ENCODE measurements at places on chromosomes 5 and 9.

DNA sequence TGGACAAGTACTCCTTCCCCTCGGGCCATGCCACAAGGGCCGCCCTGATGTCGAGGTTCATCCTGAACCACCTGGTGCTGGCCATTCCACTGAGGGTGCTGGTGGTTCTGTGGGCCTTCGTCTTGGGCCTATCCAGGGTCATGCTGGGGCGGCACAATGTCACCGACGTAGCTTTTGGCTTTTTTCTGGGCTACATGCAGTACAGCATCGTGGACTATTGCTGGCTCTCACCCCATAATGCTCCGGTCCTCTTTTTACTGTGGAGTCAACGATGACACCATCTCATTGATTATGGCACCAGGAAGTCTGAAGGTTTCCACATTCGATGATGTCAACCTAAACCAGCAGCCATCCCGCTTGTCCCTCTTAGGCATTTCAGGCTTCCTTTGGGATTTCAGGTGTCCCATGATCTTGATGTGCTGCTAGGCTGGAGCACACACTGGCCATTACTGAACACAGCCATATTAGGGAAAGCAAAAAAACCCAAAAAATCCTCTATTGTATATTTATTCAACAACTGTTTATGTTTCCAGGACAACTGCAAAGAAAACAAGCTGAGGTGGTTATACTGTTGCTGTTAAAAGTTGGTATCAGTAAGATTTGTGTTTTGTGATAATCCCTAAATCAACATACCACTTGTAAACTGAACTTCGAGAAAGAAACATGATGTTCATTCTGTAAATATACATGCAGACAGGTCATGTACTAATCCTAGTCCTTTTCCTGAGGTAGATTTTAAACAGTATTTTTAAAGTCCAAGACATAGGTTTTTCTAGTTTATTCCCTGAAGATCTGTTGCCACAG, 1.1 kb downstream of the PLPP6 start:
- DNase-seq, result no peak

GRCh38 chr5:61052882-61053281, 107.9 kb downstream of the NDUFAF2 start:
- DNase-seq, result peak; percentile 44

DNA sequence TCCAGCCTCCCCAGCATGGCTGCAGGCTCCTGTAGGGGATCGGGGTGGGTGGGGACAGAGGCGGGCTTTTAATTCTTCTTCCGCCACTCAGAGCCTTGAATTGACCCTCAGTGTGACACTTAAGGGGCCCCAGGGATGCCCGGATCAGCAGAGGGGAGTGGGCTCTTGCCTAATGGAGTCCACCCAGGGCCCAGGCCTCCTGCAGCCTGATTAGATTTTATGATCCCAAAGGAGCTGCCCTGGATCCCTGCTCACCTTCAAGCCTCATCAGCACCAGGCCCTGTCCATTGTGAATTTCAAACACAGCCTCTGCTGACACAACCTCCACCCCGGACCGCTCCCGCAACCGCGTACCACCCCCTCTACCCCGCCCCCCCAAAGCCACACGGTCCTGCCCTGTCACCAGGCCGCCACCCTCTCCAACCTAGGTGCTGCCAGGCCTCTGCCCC, 214.1 kb upstream of the IER5L start:
- no peak for DNase-seq

- no peak for DNase-seq
Measured at GRCh38 chr9:132584601-132585560, 2.5 kb downstream of the BARHL1 start.

DNA sequence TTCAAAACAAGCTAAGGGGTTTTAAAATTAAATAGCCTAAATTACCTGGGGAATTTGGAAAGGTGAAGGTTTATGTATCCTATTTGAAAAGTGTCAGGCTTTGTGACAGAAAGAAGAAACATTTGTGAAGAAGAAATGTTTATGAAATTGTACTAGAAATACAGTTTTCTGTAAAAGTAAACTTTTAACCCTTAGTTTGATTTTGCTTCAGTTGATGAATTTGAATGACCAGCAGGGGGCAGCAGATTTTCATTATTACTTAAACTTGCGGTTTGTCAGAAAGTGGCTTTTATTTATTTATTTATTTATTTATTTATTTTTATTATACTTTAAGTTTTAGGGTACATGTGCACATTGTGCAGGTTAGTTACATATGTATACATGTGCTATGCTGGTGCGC, 58.1 kb downstream of the NNT start:
- no peak for DNase-seq

DNA sequence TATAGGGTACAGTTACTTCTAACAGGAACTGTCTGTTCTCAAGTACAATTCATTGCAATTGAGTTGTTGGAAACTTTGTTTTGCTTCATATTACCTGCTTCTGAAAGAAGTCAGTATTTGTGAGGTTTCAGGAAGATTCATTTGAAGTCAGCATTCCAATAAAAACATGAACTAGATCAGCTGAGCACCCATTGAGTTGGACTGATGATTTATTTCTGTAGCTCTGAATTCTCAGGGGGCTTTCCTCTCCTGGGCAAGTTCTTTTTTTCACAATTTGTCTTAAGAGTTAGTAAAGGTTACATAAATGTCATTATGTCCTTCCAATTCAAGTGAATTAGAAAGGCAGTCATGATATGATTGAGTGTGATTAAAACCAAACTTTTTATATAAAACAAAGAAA, 16.2 kb upstream of the KIF2A start:
- no peak for DNase-seq

DNA sequence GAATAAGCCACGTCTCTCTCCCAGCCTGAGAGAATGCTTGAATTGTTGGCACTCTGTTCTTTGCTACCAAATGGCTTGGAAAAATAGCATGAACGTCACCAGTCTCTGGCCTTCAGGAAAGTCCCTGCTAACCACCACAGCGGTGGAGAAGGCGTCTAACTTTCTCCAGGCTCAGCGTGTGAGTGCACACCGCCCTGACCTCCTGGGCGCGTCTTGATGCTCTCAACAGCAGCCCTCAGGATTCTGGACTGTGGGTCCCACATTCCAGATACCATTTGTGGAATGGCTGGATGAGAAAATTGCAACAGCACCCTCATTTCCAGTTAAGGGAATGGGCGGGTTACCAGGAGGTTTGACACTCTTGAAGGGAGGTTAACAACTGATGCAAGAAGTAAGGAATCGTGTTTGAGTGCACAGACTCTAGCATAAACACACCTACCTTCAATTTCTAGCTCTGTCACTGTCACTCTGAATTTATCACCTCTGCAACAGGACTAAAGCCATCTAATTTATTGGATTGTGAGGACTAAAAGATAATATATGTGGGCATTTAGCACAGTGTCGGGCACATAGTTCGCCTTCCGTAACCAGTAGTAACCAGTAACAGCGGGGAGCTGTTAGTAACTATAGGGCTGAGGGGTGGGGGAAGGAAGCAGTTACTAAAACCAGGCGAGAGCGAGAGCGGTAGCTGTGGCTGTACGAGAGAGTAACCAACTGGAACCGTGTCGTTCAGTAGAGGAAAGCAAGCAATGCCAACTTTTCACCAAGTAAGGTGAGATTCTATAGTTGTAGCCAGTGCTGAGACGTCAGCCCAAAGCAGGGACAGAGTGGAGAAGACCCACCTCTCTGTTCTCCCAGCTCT, 807 bp upstream of the PLGRKT start:
- DNase-seq, result no peak

- DNase-seq, result no peak
Measured at GRCh38 chr9:114442022-114442421, 54.2 kb upstream of the AKNA start.

DNA sequence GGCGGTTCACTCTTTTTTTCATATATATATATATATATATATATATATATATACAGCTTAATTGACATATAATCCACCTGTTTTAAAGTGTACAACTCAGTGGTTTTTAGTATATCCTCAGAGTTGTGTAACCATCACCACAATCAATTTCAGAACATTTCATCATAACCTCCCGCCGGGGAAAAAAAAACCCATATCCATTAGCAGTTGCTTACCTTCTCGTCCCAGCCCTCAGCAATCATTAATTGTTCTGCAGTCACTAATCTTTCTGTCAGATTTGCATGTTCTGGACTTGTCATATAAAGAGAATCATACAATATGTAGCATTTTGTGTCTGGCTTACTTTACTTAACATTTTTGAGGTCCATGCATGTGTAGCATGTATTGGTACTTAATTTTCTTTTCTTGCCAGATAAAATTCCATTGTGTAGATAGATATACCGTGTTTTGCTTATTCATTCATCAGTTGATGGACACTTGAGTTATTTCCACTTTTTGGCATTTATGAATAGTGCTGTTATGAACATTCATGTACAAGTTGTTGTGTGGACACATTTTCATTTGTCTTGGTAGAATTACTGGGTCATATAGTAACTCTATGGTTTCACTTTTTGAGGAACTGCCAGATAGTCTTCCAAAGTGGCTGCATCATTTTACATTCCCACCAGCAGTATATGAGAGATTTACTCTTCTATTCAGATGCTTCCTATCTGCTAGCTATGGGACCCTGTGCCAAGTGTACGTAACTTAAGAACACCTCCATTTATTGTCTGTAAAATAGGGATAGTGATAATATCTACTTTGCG, 3.5 kb upstream of the RNF145 start:
- no peak for DNase-seq

DNA sequence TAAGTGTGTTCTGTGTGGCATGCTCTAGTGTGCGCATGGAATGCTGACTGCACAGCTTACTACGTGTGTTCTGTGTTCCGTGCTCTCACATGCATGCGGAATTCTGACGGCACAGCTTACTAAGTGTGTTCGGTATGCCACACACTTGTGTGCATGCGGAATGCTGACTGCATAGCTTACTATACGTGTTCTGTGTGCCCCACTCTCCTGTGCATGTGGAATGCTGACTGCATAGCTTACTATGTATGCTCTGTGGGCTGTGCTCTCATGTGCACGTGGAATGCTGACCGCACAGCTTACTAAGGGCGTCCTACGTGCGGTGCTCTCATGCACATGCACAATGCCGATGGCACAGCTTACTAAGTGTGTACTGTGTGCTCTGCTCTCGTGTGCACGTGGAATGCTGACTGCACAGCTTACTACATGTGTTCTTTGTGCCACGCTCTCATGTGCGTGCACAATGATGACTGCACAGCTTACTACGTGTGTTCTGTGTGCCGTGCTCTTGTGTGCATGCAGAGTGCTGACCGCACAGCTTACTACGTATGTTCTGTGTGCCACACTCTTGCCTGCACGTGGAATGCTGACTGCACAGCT, 548.9 kb downstream of the IRX1 start:
- DNase-seq, result no peak

DNA sequence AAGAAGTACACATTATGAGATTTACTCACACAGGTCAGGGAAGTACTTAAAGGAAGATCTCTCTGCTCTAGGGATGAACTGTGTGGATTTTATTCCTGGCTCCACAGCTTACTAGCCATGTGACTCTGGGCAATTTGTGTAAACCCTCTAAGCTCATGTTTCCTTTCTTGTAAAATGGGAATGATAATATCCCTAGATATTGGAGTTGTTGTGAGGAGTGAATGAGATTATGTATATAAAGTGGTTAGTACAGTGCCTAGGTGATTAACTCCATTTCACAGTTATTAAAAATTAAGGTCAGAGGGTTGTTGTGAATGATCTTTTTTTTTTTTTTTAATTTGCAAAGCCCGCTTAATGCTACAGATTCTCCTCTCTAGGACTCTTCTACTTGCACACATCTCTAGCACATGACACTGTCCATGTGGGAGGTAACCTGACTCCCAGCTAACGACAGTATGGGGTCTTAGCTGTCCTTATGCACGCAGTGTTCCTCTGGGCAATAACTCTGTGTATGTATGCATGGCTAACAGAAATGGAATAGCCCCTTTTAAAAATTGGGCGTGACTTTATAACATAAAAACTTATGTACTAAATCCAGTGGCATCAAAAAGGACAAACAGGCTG, 23.9 kb upstream of the MYOT start:
- no peak for DNase-seq

GRCh38 chr5:16507716-16508115, 42.1 kb upstream of the ZNF622 start:
- no peak for DNase-seq

GRCh38 chr9:13718086-13718485, 438.6 kb upstream of the MPDZ start:
- no peak for DNase-seq

DNA sequence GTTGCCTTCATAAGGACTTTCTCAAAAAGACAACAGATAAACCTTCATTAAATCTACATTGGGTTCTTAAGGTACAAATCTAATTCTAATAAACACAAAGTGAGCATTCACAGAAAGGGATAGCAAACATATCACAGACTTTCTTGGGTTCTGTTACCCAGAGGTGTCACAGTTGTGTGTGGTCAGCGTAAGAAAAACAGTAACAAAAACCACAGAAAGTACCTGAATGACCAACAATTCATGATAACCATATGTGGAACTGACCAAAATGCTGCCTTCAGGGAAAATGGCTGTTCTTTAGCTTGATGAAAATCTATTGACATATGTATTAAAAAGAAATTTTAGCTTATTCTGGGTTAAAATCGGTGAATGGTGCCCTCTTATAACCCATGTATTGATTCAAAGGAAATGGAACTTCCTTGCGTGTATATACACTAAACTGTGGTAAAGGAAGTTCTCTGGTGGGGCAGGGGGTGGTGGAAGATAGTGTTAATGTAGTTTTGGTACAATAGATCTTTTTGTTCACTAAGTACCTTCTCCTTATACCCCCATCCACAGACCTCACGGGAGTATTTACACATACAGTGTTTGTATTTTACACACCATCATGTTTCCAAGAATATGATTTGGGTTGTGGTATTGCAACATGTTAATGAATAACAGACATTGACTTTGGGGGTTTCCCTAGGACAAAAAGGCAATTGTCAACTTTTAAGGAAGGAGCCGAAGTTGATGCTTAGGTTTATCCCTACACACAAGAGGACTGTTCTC, 152.5 kb downstream of the APBA1 start:
- DNase-seq, result no peak

- DNase-seq, result no peak
Measured at GRCh38 chr9:93648836-93649235, 72.5 kb downstream of the PHF2 start.

DNA sequence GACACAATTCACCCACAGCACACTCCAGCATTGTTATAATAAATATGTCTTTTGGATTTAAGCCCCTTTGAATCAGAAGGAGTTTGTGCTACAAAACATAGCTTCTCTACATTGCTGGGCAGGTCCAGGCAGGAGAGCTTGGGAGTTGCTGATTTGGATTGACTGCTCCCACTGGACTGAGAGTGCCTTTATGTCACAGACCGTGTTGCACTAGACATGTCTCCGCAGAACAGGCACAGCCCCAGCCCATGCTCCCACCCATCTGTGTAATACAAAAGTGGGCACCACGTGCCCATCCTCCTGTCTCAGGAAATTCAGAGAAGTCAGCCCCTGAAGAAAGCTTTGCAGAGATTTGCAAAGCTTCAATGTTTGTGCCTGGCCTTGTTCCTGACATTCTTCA, 117.1 kb downstream of the MED10 start:
- no peak for DNase-seq

DNA sequence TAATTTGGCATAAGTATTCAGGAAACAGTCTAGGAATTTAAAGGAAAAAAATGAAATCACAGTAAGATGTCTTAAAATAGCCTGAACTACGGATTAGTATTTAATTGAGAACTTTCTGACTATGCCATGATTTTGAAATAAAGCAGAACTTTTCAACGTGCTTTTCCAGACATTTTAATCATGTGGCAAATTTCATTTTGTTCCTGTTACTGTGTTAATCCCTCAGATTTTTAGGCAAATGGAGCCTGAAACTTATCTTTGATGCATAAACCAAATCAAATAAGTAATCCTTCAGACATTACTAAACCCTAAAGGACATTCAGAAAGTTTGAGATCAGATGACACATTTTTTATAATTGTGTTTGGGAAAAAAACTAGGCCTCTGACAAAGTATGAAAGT, 75.7 kb downstream of the FBN2 start:
- DNase-seq, result no peak

GRCh38 chr5:128146671-128147070, 63.1 kb downstream of the SLC12A2 start:
- DNase-seq, result no peak
